ENCODE measurements at places on chromosomes 1 and 21.

DNA sequence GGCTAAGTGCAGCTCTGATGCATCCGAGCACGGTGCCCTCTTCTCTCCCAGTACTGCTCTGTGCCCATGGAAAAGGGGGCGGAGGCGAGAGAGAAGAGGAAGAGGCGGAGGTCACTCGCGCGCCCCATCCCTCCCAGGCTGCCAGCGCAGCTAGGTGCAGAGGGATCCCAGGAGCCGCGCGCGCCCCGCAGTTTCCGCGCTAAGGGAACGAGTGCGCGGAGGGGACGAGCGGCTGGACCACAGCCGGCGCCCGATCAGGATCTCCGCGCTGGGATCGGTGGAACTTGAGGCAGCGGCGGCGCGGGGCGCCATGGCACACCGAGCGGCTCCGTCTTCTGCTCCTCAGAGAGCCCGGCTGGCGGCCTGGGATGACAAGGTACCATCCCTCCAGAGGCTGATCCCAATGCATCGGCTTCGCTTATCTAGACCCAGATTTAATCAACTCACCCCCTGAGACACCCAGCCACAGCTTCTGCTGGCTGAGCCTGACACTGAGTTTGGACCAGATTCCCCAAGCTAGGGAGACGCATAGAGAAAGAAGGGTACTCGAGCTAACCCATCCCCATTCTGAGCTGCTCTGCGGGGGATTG, at the start of gene PTGFR:
PTGFR (plus strand) TSS at position 114 of the 590 bp plus-strand sequence. CDS start 1,770 bp downstream, outside the sequence.
- no peak for DNase-seq

DNA sequence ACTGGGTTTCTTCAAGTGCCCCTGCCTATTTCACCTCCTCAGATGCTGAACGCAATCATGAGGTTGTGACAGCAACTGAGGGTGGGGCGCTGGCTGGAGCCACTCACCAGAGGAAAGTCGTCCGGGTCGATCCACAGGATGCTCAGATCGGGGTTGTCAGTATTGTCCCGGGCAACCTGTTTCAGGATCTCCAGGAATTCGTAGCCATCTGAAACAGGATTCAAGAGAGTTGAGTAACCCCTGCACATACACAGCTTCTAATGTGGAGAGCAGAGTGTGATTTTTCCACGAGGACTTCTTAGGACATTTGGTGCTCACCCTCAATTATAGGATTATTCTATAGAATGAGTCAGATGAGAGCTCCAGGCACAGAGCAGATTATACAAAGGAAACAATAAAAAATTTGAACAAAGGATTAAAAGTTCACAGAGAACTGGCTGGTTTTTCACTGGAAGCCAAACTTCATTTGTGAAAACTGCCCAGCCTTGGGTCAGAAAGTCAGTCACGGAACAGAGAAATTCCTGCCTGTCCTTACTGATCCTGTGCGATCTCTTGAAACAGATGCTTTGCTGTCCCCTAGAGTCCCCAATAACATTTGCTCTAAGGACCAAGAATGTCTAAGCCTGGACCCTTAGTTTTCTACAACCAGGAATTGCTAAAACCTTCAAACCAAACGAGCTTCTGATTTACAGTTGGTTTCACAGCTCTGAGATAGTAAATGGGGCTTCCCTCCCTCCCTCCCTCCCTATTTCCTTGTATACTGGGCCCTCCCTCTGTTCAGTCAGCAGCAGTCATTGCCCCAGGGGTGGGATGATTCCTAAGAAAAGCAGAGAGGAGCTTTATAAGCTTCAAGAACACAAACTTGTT, 63.2 kb downstream of the CASQ2 start:
- DNase-seq, result no peak

DNA sequence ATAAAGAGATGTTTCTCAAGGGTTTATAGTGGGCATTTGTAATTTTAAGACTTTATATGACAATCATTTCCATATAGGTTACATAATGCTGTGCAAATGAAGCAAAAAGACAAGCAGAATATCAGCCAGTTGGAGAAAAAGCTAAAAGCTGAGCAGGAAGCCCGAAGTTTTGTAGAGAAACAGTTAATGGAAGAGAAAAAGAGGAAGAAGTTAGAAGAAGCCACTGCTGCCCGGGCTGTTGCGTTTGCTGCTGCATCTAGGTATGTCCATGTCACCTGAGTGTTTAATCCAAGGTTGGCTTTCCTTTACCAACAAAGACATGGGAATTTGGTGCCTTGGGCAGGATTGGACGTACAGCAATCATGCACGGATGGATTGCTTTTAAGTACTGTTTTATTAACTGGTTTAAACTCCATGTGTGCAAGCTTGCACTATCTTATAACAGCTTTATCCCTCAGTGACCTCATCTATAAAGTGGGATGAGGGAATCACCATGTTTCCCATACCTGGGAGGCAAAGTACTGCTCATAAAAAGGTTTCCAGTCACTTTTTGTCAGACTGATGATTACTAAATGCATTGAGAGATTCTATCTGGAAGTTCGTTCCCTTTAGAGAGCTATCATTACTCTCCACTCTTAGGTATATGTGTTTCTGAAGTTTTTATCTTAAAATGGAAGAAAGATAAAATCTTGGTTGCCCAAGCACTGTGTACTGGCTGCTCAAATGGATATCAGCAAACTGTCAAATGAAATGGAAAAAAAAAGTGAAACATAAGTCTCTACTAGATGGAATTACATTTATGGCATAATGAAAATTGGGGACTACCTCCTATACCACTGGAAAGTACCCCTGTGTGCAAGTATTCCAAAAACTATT, 55.1 kb downstream of the MACO1 start:
- no peak for DNase-seq

DNA sequence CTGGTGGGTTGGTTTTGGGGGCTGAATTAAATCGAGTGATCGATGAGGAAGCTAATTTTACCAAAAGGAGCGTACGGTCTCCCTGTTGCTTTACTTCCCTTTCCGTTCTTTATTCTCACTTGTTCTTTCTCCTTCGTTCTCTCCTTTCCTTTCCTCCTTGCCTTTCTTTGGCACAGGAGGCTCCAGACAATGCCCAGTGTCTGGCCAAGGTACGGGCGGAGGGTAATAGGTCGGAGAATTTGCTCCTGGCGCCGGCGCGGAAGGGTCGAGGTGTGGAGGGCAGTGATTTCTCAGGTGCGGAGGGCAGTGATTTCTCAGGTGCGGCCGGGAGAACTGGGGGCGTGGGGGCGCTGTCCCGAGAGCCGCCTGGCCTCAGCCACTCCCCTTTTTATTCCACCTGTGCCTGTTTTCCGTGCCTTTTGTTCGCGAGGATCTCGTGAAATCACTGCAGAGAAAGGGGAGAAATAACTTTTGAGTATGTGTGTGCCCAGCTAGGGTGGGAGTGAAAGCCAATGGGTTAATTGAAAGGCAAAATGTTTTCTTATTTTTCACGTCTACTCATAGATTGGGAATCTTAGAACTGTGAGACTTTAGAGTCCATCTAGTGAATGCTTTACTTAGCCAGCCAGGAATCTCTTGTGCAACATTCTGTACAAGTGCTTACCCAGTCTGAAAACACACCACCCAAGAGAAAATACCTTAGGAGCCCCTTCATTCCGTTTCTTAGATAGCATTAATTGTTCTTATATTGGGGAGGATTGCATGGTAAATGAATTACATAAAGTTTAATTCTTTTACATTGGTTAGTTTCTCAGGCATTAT, 1.3 kb downstream of the FNBP1L start:
- no peak for DNase-seq
